GM04503 (cell line): ENCODE measurements at places on chromosomes 6 and 20.

- DNase-seq, result peak; percentile 24
Observed at GRCh38 chr6:33837971-33838665, 34.3 kb upstream of the MLN start.

DNA sequence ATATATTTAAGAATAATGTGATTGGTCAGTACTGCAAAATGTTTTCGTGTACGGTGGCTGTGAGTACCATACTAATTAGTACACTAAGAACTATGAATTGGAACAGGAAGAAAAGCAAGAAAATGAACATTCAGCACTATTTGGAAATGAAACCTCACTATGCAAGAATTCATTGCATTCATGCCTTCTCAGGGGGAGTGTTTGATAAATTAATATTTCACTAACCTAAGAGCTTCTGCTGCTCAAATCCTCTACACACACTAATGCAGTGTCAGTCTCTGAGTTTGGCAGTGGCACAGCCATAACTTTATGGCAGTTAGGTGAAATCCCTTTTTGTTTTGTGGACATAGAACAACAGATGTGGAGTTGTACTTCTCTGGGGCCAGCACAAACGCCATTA is 60.1 kb downstream of the SLC16A10 start:
- DNase-seq, result no peak

DNA sequence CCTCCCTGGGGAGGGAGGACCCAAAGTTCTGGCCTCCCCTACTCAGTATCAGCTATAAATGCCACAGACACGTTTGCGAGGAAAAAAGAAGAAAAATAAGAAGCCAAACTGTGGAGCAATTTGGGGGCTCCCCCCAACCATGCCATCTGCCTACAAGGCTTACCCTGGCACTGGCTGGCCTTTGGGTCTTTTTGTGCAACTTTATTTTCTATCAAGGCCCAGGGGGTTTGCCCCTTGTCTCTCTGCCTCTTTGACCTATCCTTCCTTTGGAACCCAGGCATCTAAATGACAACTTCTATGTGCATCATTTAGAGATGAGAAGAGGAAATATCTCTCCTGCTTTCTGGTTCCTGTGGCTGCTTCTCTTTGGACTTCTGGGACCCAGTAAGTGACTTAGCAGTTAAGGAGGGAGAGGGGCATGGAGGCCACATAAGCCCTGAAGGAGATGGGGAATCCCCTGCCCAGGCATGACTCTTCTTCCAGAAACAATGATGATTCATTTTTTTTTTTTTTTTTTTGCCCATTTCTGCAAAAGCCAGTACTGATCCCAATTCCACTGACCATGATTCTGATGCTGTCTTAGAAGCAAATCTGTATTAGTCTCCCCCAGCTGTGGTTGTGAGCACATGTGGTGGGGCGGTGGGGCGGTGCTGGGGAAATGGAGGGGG is at the start of gene MUC22:
MUC22 (plus strand) TSS at position 82 of the 668 bp plus-strand sequence; CDS start at position 315, 233 bp downstream.
- DNase-seq, result peak; percentile 9

GRCh38 chr20:63694584-63695423 is 1.6 kb upstream of the TNFRSF6B start:
- DNase-seq, result no peak

DNA sequence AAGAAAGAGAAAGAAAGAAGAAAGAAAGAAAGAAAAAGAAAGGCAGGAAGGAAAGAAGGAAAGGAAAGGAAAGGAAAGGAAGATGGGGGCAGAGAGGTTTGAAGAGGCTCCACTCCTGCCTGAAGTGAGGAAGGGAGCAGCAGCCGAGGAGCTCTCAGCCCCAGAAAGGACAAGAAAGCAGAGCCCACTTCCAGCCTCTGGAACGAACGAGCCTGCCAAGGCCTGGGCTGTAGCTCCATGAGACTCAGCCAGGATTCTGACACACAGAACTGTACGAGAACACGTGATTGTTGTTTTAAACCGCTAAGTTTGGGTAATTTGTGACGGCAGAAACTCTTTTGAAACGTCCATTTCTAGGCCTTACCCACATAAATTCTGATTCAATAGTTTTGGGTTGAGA is 69.5 kb downstream of the TTLL2 start:
- DNase-seq, result no peak

- DNase-seq, result no peak
Observed at GRCh38 chr20:24453869-24454268, 15.6 kb upstream of the SYNDIG1 start.

DNA sequence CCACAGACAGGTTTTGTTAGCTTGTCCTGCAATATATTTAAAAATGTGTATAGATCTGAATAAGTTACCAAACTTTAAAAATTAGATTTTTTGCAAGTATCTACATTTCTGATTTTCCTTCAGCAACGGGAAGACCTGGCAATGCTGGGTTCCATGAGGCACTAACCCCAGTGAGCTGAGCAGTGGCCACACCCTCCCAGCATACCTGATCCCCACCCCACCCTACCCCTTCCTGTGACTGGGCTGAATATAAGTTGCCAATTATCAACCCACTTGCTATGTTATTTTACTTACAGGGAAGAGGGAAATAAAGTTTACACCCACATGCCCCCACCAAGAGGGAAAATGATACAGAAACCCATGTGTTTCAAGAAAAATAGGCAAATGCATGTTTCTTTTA is 70.3 kb upstream of the RALGAPA2 start:
- DNase-seq, result no peak

DNA sequence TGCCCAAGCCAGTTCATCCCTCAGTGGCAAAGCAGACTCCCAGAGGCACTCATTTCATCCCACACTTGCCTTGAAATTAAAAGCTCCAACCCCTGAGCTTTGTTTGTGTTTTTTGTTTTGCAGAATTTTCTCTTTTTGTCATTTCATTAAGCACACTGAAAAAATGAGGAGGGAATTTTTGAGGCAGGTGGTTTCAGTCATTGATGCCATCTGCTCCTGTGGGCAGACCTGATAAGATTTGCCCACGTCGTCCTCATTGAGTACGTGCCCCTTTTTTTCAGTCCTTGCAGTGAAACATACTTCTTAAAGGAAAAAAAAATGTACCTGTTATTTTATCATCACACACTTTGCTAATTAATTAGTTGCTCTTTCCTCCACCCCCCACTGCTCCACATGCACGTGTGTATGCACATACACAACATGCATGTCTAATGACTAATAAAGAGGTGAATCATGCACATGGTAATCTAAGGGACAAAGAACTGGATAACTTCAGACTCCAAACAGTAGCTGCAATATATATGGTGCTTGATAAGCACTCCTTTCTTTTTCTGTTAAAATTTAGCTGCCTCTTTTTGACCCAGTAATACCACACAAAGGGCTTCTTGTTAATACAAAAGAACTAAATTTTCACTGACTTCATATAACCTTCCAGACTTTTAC is 102.1 kb upstream of the TMEM181 start:
- DNase-seq, result no peak

DNA sequence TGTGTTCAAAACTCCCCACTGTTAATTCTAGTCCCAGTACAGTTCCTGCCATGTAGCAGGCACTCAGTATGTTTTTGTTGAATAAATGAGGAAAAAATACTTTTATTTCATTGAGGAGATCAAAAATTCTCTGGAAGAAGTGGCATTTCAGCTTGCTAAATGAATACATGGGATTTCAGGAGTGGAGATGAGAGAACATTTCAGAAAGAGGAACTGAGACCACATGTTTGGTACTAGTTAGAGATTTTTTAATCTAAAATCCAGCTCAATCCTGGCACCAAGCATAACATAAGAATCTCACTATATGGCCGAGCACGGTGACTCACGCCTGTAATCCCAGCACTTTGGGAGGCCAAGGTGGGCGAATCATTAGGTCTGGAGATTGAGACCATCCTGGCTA is 75.4 kb downstream of the BTBD9 start:
- no peak for DNase-seq

- DNase-seq, result no peak
Observed at GRCh38 chr6:89264296-89264695, 47.1 kb upstream of the GABRR1 start.

DNA sequence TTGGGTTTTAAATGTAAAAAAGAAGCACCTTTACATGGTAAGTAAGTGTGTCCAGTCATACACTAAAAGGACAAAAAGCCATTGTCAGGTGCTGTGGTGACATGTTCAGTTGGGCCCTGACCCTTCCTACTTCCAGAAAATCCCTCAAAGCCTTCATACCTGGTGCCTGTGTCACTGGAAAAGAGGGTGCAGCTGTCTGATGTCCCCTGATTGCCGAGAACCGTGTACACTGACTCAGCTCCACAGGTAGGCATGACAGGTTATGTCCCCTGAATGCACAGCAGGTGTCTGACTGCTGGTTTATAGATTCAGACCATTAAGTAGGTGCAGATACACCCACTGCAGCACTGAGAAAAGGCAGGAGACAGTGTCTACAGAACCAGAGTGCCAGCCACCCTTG is 99.1 kb downstream of the FOXC1 start:
- DNase-seq, result no peak

DNA sequence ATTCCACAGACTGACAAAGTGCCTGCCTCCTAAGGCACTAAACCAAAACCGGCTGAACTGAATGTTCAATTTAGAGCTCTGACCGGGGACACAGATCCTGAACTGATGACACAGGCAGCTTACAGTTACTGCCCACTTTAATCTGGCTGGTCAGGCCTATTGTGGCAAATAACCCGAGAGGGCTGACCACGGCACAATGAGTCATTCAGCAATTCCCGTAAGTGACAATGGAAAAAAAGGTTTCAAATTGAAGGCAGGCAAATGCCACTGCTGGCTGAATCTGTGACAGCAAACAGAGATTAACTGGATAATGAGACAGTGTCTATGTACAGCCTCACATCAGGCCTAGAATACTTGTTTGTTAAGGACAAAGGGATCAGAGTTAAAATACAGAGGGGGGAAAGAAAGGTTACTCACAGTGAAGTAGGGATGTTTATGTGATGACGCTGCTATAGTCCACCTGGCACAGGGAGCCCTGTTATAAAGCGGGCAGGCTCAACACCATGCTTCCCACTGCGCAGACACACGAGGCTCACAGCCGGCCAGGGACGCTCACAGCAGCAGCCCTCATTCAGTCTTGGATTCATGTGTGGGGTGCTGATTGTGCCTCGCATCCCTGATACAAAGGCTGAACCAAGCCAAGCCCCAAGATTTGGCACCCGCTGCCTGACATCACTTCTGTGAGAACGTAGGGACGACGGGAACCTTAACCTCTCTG is 54.4 kb downstream of the RTN4IP1 start:
- DNase-seq, result peak; percentile 53

DNA sequence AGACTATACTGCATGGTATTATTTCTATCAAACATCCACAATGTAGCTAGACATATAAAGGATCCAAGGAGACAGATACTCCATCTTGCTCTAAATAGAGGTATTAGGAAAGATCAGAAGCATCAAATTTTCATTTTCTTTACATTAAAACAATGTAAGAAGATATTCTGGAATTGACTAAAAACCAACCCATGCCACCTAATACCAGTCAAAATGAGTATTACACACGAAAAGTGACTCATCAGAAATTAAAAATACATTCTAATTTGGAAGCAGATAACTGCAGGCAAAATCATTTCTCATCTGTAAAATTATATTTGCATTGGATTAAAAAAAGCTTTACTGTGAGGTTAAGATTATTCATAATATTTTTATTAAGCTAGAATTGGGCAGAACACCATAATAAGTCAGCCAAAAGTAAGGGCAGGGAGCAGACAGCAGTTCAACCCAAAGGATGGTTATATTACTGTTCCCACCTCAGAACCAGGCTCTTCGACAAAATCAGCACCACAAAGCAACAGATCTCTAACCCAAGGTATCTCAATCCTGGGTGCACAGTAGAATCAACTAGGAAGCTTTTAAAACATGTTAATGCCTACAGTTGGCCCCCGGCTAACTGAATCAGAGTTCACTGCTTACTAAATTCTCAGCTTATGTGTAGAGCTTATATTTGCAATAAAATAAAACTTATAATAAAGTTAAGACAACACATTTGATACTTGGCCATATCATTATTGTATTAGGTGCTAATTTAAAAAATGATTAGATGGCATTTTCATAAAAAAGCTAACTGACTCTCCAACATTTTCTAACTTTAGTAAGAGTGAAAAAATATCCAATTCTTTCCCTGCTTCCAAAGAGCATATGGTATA is 35.2 kb downstream of the SAMD3 start:
- no peak for DNase-seq

DNA sequence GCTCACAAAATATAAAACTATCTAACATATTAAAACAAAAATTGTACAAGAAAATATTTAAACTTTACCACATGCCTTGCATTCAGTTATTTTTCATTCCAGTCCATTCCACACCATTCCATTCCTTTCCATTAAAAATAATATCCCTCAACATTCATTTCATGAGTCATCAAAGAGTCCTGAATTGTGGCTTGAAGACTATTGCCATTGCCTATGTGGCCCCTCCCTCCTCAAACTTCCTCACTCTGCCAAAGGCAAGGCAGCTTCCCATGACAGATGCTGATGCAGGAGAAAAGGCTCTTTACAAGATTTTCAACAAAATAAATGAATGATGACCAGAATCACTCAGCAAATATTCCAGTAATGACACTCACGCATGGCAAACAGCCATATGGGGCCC is 31.7 kb downstream of the IL20RA start:
- DNase-seq, result peak; percentile 55

- DNase-seq, result no peak
Observed at GRCh38 chr20:16580620-16581019, 7.4 kb upstream of the KIF16B start.

DNA sequence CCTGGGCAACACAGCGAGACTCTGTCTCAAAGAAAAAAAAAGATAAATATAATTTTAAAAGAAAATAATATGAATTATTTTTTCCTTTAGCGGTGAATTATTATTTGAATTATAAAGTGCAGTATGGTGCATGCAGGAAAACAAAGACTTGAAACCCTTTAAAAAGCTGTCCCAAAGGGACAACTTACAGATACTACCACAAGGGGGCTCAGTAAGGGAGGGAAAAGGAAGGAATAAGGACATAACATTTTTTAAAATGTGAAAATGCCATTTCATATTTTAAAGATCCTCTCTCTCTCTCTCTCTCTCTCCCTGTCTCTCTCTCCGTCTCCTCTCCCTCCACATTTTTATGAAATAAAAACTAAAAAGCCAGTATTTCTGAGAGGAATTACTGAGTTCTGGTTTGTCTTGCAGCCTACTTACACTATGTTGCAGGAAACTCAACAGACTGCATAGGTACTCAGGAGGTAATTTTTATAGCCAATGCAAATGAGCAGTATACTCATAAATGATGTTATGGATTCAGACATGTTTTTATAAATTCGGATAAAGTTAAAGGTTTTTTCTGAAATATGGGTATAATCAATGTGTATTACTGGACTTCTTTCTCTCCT is 455.0 kb upstream of the GJE1 start:
- DNase-seq, result no peak

GRCh38 chr6:15493437-15494168 is 169.2 kb downstream of the DTNBP1 start:
- no peak for DNase-seq

GRCh38 chr6:21678990-21679389 is 85.4 kb downstream of the SOX4 start:
- no peak for DNase-seq

DNA sequence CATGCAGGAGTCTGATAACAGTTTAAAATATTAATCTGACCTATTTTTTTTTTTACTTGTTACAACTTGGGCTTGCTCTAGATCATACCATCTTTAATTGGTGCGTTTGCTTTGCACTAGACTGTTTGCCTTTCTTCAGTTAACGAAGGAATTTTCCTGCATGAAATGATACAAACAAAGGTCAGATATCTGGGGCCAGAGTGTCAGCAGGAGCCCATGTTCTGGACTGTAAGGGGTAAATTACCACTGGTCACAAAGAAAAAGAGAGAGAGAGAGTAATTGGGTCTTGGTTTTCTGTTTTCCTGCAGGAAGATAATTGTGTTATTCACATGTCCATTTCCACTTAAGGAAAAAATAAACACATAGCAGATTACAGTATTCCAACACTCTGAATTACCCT is 399.4 kb upstream of the MARCKS start:
- no peak for DNase-seq
